ENCODE measurements at places on chromosomes 7 and 10.

- no peak for DNase-seq
Measured at GRCh38 chr10:130037169-130037661, 73.1 kb upstream of the EBF3 start.

- DNase-seq = no peak
Measured at GRCh38 chr7:112433289-112433688, 17.0 kb upstream of the IFRD1 start.

- DNase-seq = no peak
Measured at GRCh38 chr10:119153041-119153440, 12.5 kb downstream of the SFXN4 start.

GRCh38 chr7:26499315-26499897 lies 207.7 kb downstream of the SNX10 start:
- no peak for DNase-seq

GRCh38 chr7:33195264-33195663 lies 65.9 kb downstream of the BBS9 start:
- DNase-seq = no peak

- DNase-seq = no peak
Measured at GRCh38 chr10:14259696-14260566, 70.8 kb downstream of the FRMD4A start.

DNA sequence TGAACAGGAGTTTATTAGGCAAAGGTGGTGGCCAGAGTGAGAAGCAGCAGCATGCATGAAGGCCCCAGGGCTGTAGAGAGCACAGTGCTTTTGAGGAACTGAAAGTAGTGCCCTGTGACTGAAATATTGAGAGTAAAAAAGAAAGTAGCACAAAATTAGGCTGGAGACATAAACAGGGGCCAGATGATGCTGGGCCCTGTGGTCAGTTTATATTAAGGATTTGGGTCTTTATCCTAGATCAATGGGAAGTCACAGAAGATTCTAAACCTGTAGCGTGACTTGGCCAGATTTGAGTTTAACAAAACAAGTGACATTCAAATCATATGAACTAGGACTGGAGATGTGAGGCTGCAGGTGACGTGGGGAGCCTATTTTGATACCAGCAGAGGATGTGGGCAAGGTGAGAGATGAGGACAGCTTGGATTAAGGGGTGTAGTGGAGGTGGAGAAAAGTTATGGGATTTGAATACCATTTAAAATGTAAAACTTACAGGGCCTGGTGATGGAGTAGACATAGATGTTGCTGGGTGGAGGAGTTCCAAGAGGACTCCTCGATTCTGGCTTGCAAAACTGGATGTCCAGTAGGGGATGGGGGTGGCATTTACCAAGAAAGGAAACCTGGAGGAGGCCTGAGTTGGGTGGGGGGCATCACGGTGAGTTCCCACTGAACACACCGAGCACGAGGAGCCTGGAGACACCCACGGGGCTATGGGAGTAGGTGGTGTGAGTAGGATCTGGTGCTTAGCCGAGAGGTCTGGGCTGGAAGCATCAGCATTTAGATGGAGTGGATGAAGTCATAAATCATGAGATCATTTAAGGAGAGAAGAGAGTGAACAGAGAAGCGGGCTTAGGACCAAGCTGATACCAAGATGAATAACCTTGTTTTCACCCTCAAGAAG lies 52.8 kb downstream of the HHEX start:
- no peak for DNase-seq

DNA sequence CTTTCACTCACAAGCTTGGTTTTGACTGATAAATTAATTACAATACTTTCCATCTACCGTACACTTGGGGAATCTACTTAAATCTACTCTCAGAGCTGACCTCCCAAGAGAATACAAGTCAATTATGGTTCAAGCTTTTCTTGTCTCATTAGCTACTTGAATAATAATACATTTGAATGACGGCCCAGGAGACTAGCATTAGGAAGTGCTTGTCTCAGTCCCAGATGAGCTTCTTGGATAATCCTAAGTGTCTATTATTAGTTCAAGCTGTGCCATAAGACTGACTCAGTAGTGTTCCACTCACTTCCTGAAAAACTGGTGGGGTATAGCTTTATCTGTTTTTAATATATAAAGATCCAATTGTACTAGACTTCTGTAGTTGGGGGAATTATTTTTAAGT lies 100.2 kb downstream of the GNAT3 start:
- no peak for DNase-seq

DNA sequence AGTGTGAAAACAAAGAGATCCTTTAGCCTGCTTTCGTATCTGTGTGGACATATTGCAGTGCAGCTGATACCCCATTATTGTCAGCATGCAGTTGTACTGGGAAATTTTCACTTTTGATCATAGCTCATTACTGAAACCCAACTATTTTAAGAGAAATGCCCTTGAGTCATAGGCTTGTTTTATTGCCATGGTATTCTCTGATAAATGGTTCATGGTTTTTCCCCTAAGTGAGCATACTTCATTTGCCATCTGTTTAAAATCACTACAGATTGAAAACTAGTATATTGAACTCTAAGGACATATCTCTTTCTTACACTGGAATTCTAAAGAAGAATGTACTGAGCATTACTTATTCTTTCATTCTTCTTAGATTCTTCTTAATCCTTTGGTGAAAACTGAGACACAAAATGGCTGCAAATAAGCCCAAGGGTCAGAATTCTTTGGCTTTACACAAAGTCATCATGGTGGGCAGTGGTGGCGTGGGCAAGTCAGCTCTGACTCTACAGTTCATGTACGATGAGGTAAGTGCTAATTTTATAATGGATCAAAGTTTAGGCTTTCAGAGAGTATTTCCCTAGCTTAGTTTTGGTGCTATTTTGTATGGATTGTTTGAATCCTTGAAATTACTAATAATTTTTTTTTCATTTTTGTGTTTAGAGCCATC lies 63.0 kb downstream of the RALA start:
- no peak for DNase-seq

- no peak for DNase-seq
Measured at GRCh38 chr10:11249152-11249807, 231.6 kb downstream of the CELF2 start.

- no peak for DNase-seq
Measured at GRCh38 chr10:74947781-74948401, 121.5 kb downstream of the KAT6B start.

DNA sequence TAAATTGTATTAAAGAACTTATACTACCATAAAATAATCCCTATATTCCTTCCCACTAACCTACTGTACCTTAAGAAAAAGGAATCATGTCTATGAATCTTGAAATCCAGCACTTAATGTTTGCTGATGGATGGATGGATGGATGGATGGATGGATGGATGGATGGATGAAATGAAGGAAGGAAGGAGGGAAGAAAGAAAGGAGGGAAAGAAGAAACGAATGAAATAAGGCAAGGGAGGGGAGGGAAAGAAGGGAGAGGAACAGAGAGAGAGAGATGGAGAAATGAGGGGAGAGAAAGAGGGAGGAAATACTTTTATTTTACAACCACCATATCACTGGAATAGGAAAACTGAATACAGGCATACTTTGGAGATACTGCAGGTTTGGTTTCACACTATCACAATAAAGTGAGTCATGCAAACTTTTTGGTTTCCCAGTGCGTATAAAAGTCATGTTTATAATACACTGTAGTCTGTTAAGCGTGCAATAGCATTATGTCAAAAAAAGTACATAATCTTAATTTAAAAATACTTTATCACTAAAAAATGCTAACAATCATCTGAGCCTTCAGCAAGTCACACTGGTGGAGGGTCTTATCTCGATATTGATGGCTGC lies 219.8 kb downstream of the CHCHD3 start:
- no peak for DNase-seq

GRCh38 chr7:95199779-95200558 lies 124.4 kb downstream of the PON1 start:
- no peak for DNase-seq

- DNase-seq = no peak
Measured at GRCh38 chr10:3385487-3385886, 212.9 kb upstream of the PITRM1 start.

DNA sequence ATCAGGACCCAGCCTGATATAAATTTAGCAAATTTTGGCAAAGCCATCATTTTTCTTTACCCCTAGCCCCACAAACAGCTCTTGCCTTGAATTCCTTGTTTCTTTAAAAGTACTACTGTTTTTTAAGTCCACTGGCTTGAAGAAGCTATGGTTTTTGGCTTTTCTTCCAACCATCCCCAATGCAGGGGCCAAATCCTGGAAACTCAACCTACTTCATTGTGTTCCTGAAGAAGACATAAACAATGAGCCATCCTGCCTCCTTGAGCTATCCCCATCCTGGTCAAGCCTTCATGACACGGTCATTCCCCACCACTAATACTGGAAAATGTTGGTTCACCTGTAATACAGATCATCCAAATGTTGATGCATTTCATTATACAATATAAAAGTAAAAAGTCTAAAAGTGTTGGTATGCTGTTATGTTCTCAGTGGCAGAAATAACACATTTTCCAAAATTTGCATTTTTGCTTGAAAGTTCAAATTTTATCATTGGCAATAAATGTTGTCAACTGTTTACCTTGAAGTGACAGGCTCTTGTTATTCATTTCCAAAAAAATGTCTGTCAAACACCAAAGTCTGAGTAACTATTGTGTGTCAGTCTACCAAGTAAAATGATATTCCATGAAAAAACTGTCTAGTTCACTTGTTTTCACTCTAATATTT lies 92.2 kb downstream of the DOCK4 start:
- DNase-seq = no peak

- no peak for DNase-seq
Measured at GRCh38 chr10:24209432-24209771, 464 bp downstream of the KIAA1217 start.

GRCh38 chr10:29315814-29316213 lies 26.9 kb downstream of the LYZL1 start:
- no peak for DNase-seq

GRCh38 chr10:110650265-110650668 lies 6.1 kb downstream of the RBM20 start:
- no peak for DNase-seq

DNA sequence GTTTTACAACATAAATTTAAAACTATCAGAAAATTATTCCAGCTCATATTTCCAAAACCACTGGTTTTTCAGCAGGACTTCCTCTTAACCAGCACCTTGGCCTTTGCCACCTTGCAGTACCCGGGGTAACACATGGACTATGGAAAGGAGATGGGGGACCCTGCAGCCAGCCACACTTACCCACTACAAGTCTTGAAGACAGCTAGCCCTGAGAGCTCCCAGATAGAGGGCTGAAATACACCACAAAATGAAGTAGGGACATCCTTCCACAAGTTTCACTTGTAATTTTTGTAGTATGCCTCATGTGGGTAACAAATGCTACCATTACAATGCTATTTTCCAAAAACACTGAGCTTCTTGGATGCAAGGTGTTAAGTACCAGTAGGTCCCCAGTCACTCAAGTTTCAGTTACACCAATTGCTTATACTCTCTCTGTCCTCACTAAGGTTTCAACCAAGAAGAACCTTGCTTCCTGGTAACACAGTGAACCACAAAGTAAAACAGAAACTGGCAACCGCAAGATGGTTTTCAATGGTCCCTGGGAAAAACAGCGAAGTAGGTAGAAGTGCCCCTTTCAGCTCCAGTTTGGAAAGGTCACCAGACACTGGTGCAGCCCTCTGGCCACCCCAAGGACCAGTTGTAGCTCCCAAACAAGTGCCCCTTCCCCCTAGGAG lies 110.9 kb downstream of the SGMS1 start:
- DNase-seq = no peak

DNA sequence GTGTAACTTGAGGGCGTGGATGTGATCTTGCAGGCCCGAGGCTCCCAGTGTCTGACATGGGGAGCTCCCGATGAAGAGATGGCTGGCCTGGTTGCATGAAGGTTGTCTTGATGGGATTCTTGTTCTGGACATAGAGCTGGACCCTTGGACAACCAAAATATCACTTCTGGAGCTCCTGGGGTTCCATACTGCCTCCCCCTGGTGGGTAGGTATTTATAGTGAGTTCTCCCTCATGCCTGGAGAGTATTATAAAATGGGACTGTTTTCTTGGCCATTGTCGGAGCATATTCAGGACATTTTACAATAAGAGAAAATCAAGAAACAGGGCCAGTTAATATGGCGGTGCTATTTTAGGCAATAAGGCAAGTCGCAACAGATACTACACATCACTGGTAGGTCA lies 32.6 kb upstream of the GIMAP8 start:
- DNase-seq = no peak

DNA sequence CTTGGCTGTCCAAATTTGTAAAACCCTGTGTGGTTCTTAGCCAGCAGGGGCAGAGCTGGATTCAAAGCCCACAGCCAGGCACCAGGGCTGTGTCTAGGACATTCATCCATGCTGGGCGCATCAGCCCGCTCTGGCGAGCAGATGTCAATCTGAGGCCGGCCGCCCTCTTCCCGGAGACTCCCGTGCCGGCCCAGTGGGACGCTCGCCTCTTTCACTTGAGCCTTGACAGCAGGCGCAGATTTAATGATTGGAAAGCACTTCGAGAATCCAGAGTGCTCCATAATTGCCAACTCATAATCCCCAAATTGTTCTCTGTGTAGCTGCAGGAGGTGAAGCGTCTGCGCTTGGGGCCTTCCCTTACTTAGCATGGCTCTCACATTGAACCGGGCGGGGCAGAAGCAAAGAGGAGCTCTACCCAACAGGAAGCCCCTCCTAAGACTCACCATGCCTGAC lies 36.7 kb downstream of the SLIT1 start:
- no peak for DNase-seq

DNA sequence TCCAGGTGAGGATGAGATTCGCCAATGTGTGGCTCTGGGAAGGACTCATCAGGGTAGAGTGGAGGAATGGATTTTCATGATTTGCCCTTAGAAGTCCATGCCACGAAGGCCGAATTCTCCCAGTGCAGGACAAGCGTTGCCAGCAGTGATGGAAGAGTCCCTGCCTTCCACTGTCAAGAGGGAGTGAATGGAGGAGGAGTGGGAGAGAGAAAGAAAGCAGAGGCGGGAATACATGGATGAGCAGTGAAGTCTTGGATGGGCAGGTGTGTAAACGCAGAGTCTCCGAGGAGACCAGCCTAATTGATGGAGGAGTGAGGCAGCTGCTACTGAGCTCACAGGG lies 419.2 kb downstream of the GLRX3 start:
- no peak for DNase-seq

- DNase-seq = no peak
Measured at GRCh38 chr7:151286148-151286547, 37.7 kb upstream of the SMARCD3 start.

DNA sequence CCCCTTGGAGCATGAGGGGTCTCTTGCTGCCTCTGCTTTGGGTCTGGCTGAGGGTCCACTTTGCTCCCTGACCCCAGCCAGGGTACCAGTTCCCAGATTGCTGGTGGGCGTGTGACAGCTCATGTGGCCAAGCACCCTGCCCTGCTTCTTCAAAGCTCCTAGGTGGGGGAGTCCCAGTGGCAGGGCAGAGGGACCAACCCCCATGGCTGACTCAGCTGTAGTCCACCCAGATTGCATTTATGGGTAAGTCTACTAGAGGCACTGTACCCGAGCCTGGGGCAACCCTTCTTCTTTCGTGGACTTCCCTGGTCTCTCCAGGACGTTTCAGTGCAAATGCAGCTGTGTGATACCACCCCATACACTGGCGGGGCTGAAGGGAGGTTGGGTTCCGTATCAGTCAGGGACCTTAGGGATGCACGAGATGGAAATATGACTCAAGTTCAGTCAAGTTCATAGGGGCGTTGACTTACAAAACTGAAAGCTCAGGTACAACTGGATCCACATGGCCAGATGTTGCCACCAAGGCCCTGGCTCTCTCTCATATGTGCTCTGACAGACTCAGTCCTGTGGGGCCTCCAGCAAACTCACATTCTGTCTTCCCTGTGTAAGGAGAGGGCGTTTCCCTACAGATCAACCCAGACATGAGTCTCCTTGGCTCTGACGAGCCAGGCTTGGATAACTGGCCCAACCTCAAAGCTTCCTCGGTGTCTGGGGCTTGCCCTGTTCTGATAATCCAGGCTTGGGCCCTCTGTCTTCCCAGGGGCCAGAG lies 13.6 kb downstream of the PTPRE start:
- DNase-seq = no peak

Measured in stimulated activated CD4-positive, alpha-beta T cell treated with anti-CD3 and anti-CD28 coated beads, Interleukin-15, amount 100 ng/mL, for 1 hour (primary cell).